ENCODE measurements at places on chromosomes 3 and 15. TPM values are rescaled to one million over a fixed set of nuclear protein-coding genes. Genes with fewer than 3 reads are reported as not detected.

KCTD6 gene
- total RNA-seq: 18.3 TPM

ERICH6 gene
- total RNA-seq: 0.28 TPM

DNA sequence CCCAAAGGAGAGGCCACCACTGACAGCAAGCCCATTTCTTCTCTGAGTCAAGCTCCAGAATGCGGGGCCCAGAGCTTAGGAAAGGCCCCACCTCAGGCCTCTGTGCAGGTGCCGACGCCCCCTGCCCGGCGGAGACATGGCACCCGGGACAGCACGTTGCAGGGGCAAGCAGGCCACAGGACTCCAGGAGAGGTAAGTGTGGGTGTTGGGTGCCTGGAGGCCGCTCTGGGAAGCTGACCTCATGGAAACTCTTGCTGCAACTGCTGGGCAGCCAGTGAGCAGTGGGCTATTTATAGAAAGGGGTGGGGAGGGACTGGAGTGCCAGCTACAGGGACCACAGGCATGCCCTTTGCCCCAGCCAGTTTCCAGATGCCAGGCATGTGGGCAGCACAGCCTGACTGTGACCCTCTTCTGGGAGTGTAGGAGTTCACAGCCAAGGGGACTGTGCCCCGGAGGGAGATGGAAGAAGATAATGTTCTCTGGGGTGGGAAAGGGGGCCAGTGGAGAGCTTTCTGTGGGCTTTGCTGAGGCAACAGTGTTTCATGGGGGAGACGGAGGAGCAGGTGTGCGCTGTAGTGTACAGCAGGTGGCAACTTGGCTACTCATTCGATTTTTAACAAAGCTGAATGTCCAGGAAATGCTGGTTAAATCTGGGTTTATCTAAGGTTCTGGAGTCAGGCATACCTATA is 23.7 kb downstream of the ALPK3 start:
- H3K27ac ChIP-seq: no peak overlapping the region
- DNase-seq: peak; percentile 15
- no peak overlapping the region for H3K4me3 ChIP-seq
- no peaks in the 10 kb centered on the region for H3K36me3 ChIP-seq

- H3K27ac ChIP-seq: no peak overlapping the region
- H3K36me3 ChIP-seq: no peaks in the 10 kb centered on the region
- no peak for DNase-seq
- no peaks in the 10 kb centered on the region for H3K4me1 ChIP-seq
- no peaks in the 10 kb centered on the region for H3K27me3 ChIP-seq
These were observed 134.3 kb downstream of the GADL1 start for GRCh38 chr3:30760040-30760695.

DNA sequence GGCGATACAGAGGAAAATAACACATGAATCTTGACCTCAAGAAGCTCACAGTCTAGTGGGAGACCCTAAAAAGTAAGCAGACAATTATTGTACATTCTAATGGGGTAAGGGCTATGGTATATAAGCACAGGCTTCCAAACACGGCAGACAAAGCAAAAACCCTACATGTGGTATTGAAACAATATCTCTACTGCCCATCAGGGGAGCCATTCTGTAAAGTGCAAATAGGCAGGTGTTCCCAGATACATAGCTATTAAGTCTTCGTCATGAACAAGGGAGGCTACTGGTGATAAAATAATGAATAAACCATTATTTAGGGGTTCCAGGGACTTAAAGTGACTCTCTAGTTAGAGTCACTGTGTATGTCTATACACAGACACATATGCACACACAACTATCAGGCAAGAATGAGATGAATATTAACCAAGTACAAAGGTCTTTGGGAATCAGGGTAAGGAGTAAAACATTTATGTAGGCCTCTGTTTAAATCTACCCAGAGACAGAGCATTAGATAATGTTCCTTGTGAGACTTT is 38.7 kb upstream of the ASB14 start:
- H3K4me3 ChIP-seq: no peak overlapping the region
- no peaks in the 10 kb centered on the region for H3K36me3 ChIP-seq
- no peaks in the 10 kb centered on the region for H3K27me3 ChIP-seq
- no peak overlapping the region for H3K27ac ChIP-seq

GRCh38 chr3:58116985-58117384 is 93.8 kb downstream of the DNASE1L3 start:
- no peak for DNase-seq
- peaks cover 21% of the 10 kb centered on the region for H3K36me3 ChIP-seq
- H3K4me3 ChIP-seq: no peak overlapping the region
- 0 out of 2 replicates have a peak overlapping the region, but pooled peaks have one; percentile 7 for H3K27ac ChIP-seq
- H3K27me3 ChIP-seq: no peaks in the 10 kb centered on the region
- H3K4me1 ChIP-seq: peaks cover 7% of the 10 kb centered on the region

DNA sequence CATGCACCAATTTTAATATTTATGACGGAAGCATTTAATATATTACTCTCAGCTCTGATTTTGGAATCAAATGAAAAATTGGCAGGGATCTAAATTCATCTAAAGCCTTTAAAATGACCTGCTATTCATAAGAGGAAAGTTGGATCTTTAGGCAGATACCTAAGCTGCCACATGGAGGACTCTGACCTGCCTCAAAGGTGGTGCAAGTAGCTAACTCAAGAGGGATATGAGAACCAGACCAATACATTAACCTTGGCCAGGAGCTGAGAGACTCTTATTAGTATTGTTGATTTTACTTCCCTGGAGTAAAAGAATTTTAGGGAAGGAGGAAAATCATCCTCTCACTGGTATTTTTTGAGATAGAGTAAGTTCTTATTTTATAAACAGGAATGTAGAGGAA is 17.7 kb downstream of the ZNF654 start:
- H3K4me1 ChIP-seq: no peaks in the 10 kb centered on the region
- H3K27me3 ChIP-seq: no peaks in the 10 kb centered on the region
- H3K27ac ChIP-seq: no peak overlapping the region
- H3K36me3 ChIP-seq: no peaks in the 10 kb centered on the region
- H3K4me3 ChIP-seq: no peak overlapping the region

DNA sequence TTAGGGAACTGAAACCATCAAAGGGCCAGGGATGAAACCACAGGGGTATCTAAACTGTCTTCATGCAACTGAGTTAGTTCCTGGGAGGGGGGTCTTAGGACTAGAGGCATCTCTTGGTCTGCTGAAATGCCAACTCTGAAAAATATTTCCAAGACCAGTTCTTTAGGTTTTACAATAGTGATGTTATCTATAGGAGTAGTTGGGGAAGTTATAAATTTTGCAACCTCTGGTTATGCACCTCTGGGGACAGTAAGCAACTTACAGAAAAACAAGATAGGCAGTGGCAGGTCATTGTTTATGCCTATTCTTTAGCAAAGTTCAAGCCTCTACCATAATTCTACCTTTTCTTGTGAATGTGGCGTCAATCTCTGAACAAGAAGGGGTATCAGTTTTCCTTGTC is 60.5 kb upstream of the MINAR1 start:
- no peaks in the 10 kb centered on the region for H3K27me3 ChIP-seq
- H3K36me3 ChIP-seq: no peaks in the 10 kb centered on the region
- DNase-seq: no peak
- H3K4me1 ChIP-seq: no peaks in the 10 kb centered on the region
- no peak overlapping the region for H3K4me3 ChIP-seq
- H3K27ac ChIP-seq: no peak overlapping the region

DNA sequence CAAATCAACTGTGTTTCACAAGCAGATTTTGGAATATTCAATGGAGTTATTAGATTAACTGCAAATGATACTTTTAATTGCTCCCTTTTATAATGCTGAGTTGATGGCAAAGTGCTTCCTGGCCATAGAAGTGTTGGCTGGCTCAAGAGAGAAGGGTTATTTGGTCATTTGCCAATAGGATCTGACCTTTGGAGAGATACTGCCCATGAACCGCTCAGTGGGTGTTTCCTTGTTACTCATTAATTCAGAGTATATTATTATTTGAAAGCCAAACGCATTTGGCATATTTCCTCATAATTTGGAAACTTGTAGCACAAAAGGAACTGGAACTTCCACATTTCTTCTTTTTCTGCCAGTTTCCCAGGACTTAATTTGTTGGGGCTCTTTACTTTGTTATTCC is 234.7 kb downstream of the CDIN1 start:
- H3K27me3 ChIP-seq: no peaks in the 10 kb centered on the region
- no peak for DNase-seq
- no peaks in the 10 kb centered on the region for H3K4me1 ChIP-seq
- no peak overlapping the region for H3K27ac ChIP-seq

GRCh38 chr15:73751899-73752805 is 999 bp downstream of the INSYN1 start:
- no peak overlapping the region for H3K27ac ChIP-seq
- DNase-seq: no peak
- peaks cover 6% of the 10 kb centered on the region for H3K4me1 ChIP-seq
- H3K4me3 ChIP-seq: peak overlapping the region; percentile 45

- DNase-seq: no peak
- peaks cover 70% of the 10 kb centered on the region for H3K4me1 ChIP-seq
- no peaks in the 10 kb centered on the region for H3K36me3 ChIP-seq
- H3K4me3 ChIP-seq: no peak overlapping the region
- peak overlapping the region; percentile 41 for H3K27ac ChIP-seq
- H3K27me3 ChIP-seq: no peaks in the 10 kb centered on the region
These were observed 9.9 kb upstream of the ANPEP start for GRCh38 chr15:89824607-89824867.

DNA sequence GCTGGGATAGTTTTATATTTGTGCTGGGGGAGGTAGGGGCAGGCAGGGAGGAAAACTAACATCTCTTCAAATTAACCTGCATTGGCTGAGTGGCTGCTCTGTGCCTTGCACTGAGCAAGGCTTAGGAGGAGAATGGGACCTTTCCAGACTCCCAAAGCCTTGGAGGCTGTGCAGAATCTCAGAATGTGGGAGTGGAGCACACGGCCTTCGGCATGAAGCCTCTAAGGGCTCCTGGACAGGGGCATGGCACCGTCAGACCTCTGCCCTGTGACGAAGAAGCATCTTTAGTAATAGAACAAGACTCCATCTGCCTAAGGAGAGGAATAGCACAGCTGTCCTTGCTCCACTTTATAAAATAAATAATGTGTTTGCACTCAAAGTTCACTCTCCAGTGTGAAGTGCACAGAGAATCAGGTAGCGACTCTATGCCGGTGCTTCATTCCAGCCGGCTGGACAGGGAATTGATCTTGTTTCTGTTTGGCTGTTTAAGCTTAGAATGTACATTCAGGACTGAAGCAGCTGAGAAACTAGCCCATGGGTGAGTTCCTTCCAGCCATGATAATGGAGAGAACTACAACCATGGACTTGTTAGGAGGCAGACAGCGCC is 228.5 kb upstream of the ADAMTS9 start:
- no peak overlapping the region for H3K27ac ChIP-seq
- H3K27me3 ChIP-seq: no peaks in the 10 kb centered on the region

GRCh38 chr15:67322481-67322880 is 67.9 kb downstream of the IQCH start:
- H3K4me1 ChIP-seq: no peaks in the 10 kb centered on the region
- no peak overlapping the region for H3K4me3 ChIP-seq
- no peaks in the 10 kb centered on the region for H3K27me3 ChIP-seq
- H3K36me3 ChIP-seq: no peaks in the 10 kb centered on the region
- no peak for DNase-seq

DNA sequence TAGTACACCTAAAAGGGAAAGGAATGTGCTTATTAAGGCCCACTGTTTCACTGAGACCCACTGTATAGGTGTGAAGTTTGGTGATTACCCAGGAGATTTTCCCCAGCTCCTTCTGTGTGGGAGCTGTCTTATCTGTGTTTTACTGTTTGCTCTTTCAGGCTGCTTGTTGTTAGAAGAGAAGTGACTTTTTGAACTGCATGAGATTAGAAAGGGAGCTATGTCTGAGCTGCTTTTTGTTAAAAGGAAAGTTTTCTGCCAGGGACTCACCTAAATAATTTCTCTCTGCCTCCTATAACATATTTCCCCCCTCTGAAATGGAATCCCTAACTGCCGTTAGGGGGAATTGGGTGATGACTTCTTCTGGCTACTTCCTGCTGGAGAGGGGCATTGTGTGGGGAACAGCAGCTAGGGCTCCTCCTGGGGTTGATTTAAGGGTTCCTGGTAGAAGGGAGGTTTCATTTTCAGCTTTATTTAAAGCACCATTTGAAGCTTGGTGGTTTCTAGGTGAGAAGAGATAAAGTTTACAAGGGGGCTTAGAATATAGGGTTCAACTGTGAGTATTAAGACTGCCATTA is 77.1 kb upstream of the ATP11B start:
- H3K27ac ChIP-seq: no peak overlapping the region
- no peaks in the 10 kb centered on the region for H3K27me3 ChIP-seq
- DNase-seq: no peak
- H3K36me3 ChIP-seq: no peaks in the 10 kb centered on the region
- H3K4me3 ChIP-seq: no peak overlapping the region

DNA sequence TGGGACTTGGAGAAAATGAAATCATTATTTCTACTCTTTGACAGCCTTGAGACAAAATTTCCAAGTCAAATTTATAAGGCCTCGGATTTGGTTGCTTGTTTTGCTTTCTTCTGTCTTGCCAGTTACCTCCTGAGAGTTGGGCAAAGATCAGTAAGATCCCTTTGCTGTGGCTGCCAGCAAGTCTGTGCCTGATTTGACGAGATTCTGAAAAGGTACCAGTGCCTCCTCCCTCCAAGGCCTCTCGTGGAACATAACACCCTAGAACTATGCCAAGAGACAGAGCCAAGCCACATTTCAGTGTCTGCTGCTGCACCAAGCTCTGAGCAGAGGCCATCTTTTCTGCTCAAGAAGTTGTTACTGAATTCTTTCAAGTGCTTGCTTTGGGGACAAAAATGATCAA is 61.0 kb downstream of the GTPBP8 start:
- DNase-seq: no peak
- no peaks in the 10 kb centered on the region for H3K4me1 ChIP-seq

GRCh38 chr15:25208735-25209134 is 230.1 kb downstream of the UBE3A start:
- no peak for DNase-seq
- H3K4me1 ChIP-seq: no peaks in the 10 kb centered on the region
- H3K27ac ChIP-seq: no peak overlapping the region

DNA sequence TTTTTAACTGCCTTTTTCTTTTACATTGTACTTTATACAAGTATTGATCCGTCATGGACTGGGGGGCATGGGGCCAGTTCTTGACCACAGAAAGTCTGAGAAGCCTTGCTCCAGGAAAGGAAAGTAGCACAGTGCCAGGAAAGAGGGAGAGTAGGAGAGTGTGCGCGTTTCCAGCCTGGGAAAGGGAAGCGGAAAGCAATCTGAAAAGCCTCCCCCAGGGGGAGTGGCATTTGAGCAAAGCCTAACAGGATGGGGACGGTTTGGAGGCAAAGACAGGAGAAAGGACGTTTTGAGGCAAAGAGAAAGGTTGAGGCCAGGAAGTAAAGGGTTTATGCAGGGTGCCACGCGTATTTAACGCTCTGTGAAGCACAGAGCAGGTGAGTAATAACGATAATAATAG is 116.9 kb downstream of the RORA start:
- no peak for DNase-seq
- H3K27me3 ChIP-seq: peaks cover 3% of the 10 kb centered on the region
- no peaks in the 10 kb centered on the region for H3K36me3 ChIP-seq
- H3K27ac ChIP-seq: no peak overlapping the region
- no peaks in the 10 kb centered on the region for H3K4me1 ChIP-seq

- no peaks in the 10 kb centered on the region for H3K27me3 ChIP-seq
- no peak overlapping the region for H3K4me3 ChIP-seq
- DNase-seq: no peak
- no peaks in the 10 kb centered on the region for H3K4me1 ChIP-seq
These were observed 5.8 kb upstream of the BNC1 start for GRCh38 chr15:83290236-83290635.

Measured in Panc1 (cell line).